Stimulated activated CD4-positive, alpha-beta T cell treated with anti-CD3 and anti-CD28 coated beads, Interleukin-12 subunit alpha, Interleukin-12 subunit beta, amount 100 ng/mL, for 4 hours (primary cell): ENCODE measurements at places on chromosomes 16 and 17.

DNA sequence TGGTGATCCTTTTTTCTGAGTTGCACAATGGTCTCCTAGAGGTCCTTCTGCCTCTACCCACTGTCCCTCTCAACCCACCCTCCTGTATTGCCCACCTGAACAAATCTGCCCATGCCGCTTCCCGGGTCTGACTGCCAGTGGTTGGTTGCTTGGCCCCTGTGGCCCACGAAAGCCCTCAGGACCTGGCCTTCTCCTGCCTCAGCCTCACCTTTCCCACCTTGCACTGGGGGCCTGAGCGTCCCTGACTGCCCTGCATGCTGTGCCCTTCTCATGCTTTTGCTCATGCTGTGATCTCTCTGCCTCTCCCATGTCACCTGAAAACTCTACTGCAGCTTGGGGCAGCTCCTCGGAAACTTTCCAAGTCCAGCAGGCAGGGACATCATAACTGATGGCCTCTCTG, 13.8 kb upstream of the KDM6B start:
- no peak for DNase-seq

- DNase-seq = no peak
Measured at GRCh38 chr17:74343526-74344284, 17.7 kb downstream of the KIF19 start.

- DNase-seq = no peak
Measured at GRCh38 chr16:49662569-49662968, 193.3 kb downstream of the ZNF423 start.

GRCh38 chr16:82649766-82650165, 23.0 kb downstream of the CDH13 start:
- DNase-seq = no peak

DNA sequence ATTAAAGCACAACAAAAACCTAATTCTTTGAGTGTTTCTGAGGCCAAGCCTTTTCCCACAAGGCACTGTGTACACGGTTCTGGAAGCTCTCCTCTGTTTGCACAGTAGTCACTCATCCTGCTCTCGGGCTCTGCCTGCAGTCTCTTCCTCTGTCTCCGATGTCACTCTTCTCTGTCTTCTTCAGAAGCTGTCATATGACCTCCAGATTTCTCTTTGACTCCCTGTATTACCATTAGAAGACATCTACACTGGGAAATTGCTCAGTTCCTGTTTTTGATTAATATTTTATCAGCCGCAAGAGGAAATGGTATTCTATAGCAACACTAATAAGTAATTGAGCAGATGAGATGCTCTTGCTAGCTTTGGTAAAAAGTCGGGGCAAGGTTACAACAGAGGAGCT, 422.9 kb downstream of the WWOX start:
- no peak for DNase-seq

- no peak for DNase-seq
Measured at GRCh38 chr16:88442383-88442726, 10.7 kb upstream of the ZFPM1 start.

- DNase-seq = no peak
Measured at GRCh38 chr17:8753976-8754440, 4.3 kb downstream of the SPDYE4 start.

DNA sequence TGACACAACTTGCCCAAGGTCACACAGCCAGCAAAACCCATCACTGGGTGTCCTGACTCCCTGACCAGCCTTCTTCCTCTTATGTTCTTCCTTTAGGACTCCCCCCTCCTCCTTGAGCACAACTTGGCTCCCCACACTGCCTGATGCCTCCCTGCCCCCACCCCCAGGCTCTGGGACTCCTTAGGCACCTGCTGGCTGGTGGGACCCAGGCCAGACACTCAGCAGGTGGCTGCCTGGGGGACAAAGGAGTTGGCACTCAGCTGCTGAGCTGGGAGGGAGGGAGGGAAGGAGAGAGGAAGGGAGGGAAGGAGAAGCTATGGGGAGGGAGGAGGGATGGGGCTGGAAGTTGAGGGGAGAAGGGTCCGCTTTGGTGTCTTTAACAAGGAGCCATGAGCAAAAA, 8.0 kb downstream of the SEZ6 start:
- no peak for DNase-seq

DNA sequence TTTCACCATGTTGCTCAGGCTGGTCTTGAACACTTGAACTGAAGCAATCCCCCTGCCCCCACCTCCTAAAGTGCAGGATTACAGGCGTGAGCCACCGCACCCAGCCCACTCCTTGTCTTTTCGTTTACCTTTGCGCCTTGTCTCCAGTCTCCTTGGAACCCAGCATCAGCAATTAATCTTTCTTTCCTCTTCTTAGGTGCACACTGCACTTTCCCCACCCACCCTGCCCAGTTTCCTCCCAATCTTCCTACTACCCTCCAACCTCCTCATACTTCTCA, 1.5 kb upstream of the CLDN7 start:
- no peak for DNase-seq

DNA sequence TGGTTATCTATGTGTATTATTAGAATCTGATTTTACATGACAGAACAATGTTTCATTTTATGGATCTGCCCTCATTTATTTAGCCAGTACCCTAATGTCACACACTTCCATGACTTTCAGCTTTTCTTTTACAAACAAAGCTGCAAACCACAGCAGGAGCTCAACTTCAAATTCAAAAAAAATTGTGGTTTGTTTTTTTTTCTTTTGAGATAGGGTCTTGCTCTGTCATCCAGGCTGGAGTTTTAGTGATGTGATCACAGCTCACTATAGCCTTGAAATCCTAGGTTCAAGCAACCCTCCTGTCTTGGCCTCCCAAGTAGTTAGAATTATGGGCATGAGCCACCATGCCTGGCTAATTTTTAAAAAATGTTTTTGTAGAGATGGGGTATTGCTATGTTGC, 8.2 kb upstream of the MPRIP start:
- DNase-seq = no peak

GRCh38 chr17:39606434-39607056, 1.2 kb downstream of the NEUROD2 start:
- DNase-seq = no peak

DNA sequence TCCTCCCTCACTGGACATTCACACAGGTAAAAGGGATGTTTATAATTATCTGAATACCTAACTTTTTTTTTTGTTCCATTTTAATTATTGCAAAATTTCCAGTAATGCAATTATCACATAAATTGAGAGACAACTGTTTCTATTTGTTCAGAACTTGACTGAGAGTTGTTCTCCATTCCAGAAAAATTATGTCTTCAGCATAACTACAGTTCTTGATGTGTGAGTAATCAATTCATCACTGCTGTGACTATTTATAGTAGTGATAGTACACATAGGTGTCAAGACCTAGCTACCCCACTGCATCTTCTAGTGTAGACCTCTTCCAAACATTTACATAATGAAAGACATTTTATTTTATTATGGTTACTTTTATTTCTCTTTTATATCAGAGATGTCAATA, 5.8 kb upstream of the TNRC6A start:
- DNase-seq = no peak

- DNase-seq = no peak
Measured at GRCh38 chr17:40378966-40379365, 14.4 kb upstream of the GJD3 start.

- no peak for DNase-seq
Measured at GRCh38 chr17:67569873-67570272, 147.9 kb upstream of the NOL11 start.

- peak; percentile 64 for DNase-seq
Measured at GRCh38 chr16:72787514-72788268, 260.2 kb downstream of the ZFHX3 start.

- no peak for DNase-seq
Measured at GRCh38 chr17:58316260-58316960, 12.2 kb downstream of the TSPOAP1 start.

- no peak for DNase-seq
Measured at GRCh38 chr17:5583426-5584382, 605 bp downstream of the NLRP1 start.

DNA sequence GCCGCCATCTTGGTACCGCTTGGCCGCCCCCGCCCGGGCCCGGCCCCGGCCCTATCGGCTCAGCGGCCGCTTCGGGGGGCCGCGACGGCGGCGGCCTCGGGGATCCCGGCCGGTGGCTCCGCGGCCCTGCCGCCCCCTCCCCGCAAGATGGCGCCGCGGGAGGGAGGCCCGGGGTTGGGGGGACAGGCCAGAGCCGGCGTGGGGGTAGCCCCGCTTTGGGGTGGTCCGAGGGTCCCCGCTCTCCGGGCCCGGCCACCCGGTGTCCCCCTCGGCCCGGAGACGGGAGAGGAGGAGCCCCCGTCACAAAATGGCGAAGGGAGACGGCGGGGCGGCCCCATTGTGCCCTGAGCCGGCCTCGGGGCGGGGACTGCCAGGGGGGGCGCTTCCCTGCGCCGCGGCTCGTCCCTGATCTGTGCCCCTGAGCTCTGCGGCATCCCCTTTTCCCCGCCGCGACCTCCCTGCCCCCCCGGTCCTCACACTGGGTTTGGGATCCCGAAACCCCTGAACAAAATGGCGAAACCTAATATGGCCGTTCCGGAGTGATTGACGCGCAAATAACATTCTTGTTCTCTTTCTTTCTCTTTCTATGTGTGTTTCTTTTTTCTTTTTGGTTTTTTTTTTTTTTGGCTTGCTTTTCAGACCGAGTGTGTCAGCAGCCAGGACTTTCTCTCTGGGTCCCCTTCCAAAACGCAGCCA, 986 bp downstream of the HAPSTR1 start:
- peak; percentile 52 for DNase-seq

DNA sequence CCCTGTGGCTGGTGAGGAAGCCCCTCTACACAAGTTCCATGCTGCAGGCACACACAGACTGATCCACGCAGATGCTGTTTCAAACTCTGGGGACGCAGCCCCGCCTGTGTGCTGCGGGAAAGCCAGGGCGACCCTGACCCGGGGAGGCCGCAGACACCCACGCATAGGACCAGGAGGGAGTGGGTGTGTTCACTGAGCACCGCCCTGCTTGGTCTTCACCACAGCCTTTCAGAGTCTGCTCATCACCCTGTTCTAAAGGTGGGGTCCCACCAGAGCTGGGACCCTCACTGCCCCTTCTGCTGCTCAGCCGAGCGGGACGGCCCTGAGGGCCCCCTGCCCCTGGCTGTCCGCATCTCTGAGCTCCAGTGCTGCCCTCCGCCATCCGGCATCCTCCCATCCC, 7.5 kb downstream of the TSPAN10 start:
- no peak for DNase-seq

DNA sequence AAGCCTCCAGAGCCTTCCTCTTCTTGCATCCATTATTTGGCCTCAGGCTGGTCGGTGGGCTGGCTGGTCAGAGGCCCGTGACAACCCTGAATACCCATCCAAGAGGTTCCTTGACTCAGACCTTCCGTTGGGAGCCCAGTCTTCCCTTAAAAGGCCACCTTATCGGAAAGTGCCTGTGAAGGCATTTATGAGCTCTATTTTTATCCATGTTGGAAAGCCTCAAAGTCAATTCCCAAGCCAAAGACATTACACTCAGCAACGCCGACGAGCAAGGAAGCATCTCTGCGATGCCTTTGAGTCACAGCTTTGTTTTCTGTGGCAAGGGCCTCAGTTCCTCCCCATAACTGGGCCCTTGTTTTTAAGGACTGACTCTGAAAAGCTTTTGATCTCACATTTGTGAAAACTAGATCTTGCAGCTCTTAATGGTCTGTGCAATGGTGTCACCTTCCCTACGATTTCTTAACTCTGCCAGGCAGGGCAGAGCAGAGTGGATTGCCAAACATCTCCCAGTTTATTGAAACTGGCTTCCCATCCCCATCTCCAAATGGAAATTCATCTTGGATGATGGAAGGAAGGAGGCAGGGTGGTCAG, 13.3 kb upstream of the SPOP start:
- no peak for DNase-seq

GRCh38 chr17:27553019-27553511, 77.9 kb upstream of the LGALS9 start:
- DNase-seq = no peak

- DNase-seq = no peak
Measured at GRCh38 chr17:12296209-12296625, 275.5 kb downstream of the MAP2K4 start.

GRCh38 chr16:23103603-23104002, 45.6 kb downstream of the USP31 start:
- no peak for DNase-seq

DNA sequence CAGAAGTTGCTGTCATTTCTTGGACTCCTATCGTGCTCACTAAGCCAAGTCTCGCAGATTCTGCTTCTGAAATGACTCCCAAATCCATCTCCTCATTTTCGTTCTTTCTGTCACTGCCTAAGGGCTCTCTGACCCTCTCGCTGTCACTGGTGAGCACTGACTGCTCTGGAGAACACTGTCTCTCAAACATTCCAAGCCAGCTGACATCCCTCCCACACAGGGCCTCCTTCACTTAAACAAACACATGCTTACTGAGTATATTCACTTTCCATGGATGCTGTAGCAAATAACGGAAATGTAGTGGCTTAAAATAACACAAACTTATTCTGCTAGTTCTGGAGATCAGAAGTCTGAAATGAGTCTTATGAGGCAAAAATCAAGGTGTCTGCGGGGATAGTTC, 18.8 kb downstream of the CACNG1 start:
- DNase-seq = no peak

GRCh38 chr16:68288252-68288650, 22.5 kb downstream of the SLC7A6OS start:
- no peak for DNase-seq

DNA sequence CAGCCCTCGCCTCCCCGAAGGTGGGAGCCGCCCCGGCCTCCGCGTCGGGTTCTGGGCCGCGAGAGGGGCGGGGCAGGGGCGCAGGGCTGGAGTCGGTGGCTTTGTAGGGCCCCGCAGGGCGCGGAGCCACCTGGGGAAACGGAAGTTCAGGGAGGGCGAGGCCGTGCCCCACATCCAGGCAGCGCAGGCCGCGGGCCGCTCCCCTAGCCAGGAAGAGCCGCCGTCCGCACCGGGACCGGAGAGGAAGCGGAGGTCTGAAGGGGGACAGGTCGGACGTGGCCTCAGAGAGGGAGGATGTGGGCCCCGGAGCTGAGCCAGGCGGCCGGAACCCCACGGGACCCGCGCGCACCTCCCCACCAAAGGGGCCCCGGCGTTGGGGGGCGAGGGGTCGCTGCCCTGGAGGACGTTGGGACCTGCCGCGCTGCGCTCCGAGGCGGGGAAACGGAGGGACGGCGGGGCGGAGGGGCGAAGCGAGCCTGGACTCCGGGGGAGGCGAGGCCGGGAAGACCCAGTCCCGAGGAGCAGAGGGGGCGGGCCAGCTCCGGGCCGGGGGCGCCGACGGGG, 482 bp upstream of the SLC16A3 start:
- DNase-seq = peak; percentile 51

DNA sequence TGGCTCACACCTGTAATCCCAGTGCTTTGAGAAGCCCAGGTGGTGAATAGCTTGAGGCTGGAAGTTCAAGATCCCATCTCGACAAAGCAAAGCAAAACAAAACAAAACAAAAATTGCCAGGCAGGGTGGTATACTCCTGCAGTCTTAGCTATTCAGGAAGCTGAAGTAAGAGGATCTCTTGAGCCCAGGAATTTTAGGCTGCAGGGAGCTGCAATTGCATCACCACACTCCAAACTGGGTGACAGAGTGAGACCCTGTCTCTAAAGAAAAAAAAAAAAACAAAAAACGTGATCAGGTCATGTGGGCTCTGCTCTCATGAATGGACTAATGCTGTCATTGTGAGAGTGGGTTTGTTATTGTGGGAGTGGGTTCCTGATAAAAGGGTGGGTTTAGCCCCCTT, 409.1 kb downstream of the NPIPA7 start:
- no peak for DNase-seq
